LNCaP clone FGC (cell line): ENCODE measurements at places on chromosomes 12 and 14.

DNA sequence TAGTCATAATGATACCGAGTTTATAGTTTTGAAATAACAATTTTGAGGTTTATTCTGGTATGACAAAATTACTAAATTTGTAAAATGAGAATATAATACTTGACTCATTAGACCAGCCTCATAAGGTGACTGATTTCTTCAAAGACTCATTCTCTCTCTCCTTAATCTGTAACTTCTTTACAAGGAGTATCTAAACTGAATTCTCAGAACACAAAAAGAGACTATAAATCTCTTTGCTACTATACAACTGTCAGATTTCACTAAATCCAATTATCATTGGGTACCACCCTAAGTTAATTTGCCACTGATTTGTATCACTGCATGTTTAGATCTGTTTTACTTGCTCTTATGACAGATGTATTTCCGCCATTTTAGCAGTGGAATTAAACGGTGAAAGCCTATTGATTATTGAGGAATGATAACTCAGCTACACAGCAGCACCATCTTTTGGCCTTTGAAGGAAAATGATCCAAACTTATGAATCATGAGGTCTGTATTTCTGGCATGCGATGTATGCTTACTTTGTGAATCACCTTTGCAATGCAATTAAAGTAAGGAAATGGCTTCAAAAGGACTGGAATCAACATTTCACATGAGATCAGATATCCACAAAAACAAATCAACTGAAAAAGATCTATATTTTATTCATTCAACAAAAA, 161.2 kb downstream of the RERGL start:
- peak; percentile 1 for DNase-seq

GRCh38 chr12:9948606-9949296, 16.6 kb upstream of the CLEC2A start:
- no peak for DNase-seq

- DNase-seq = no peak
Observed at GRCh38 chr14:50943261-50943942, 881 bp downstream of the PYGL start.

- DNase-seq = no peak
Observed at GRCh38 chr12:119869720-119870119, 7.4 kb downstream of the CIT start.

DNA sequence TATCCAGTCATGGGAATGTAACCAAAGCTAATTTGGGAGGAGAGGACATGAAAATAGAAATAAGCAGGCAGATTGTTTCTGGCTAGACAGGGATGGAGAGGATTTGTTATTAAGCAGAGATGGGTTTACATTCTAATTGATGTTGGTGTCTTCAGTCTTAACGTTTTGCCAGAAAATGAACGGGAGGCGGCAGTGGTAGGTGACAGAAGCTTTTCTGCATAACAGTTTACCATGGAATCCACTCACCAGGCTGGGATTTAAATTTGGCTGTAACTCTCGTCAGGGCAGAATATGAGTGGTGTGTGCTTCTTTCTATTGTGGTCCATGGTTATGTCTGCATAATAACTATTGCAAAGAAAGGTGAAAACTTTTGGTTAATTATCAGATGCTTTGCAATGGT, 50.2 kb upstream of the OTX2 start:
- DNase-seq = no peak

GRCh38 chr12:49696723-49697122, 10.5 kb downstream of the FMNL3 start:
- DNase-seq = no peak

GRCh38 chr14:69459122-69459521, 25.4 kb upstream of the PLEKHD1 start:
- DNase-seq = no peak

- DNase-seq = no peak
Observed at GRCh38 chr12:99600388-99600787, 47.2 kb upstream of the GARIN6 start.

- no peak for DNase-seq
Observed at GRCh38 chr12:19908830-19909229, 459.5 kb upstream of the PDE3A start.

- peak; percentile 6 for DNase-seq
Observed at GRCh38 chr14:88194531-88194930, 128.5 kb downstream of the KCNK10 start.
